ENCODE measurements at places on chromosomes 1 and 21.

- DNase-seq = no peak
Observed at GRCh38 chr1:34606504-34606903, 148.3 kb upstream of the GJB5 start.

GRCh38 chr1:166927701-166928100 lies 47.6 kb downstream of the ILDR2 start:
- DNase-seq = no peak

DNA sequence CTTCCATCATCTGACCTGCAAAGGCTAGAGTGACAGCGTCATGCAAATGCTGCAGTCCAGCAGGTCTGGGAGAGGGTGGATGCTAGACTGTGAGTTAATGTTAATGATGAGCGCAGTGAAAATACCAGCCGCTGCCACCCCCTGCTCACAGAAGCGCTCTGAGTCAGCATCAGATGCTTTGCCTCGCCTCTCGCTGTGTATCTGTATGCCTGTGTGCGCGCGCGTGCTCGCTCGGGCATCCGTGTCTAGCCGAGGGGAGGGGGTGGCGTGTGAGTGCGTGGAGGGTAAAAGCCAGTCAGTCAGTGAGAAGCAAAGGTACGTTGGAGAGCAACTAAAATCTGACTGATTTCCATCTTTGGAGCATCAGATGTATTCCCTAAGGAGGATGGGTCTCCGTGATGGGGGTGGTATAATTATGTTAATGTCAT lies 858.7 kb downstream of the USP25 start:
- DNase-seq = peak; percentile 60

DNA sequence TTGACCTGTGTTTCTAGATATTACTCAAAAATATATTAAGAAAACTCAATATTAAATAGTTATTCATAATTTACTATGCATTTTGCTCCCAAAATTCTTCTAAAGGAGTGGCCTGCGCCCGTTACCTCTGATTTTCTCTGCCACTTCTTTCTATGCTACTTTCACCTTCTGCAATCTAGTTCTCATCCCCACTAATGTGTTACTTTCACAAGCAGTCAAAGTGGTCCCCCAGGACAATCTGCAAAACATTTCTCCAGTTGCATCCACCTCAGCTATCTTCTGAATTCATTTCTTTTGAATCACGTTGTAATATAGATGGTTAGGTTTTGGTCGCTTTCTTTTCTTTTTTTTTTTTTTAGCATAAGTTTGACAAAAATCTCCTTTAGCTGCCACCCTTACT lies 13.4 kb downstream of the INSL5 start:
- DNase-seq = no peak

DNA sequence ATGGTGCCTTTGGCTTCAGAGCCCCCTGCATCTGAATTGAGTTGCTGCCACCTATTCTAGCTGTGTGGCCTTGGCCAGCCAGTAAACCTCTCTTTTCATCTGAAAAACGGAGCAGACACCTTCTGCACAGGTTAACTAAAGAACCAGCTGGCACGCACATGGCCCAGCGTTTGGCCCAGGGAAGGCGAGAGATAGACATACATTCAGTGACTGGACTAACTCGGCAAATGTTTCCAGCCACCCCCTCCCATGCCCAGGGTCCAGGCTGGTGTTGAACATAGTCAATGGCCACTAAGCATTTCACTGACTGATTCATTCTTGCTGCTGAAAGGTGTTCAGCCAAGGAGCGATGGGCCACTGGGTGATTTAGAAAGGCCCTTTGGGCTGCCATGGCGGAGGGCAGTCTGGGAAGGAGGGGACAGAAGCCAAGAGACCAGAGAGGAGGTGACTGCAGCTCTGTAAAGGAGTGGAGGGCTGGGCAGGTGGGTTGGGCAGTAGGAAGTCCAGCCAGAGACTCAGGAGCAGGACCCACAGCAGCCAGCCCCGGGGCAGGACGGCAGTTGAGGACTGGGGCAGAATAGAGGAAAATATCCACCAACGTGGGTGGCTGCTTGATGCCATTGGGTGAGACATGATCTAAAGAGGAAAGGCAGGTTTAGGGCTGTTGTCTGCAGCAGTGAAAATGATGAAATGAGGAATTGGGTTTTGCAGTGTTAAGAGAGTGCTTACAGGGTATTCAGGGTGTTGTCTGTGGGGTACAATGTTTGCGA lies 184.3 kb downstream of the HIVEP3 start:
- DNase-seq = no peak

All from epithelial cell of prostate (primary cell).